ENCODE measurements at places on chromosomes 2 and 18.

DNA sequence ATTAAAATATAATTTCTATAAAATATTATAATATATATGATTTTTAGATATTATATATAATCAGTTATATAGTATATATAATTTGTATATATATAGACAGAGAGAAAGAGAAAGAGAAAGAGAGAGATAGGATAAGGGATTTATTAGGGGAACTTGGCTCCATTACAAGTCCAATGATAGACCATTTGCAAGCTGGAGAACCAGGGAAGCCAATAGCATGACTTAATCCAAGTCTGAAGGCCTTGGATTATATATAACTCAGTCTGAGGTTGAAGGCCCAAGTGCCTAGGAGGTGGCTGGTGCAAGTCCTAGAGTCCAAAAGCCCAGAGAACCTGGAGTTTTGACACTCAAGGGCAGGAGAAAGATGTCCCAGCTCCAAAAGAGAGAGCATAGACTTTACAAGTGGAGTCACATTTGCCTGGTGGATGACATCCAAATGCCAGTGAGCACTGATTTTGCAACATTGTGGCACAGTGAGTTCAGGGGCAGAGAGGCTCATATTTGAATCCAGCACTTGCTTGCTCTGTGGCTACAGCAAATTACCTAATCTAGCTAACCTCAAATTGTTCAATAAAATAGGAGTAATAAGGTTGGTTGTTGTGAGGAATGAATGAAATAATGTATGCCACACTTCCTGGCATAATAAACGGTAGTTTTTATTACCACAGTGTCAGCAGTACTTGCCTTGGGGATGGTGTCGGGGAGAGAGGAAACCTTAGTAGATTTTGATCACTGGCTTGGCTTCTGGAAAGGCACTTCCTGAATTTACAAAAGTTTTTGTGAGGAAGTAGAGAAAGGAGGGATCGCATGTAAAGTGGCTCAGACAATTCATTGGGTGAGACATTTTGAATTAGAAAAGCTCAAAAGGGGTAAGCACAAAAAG lies 69.6 kb upstream of the CD28 start:
- DNase-seq, result no peak

- DNase-seq, result no peak
Observed at GRCh38 chr2:122112216-122113005, 357.0 kb downstream of the TSN start.

- no peak for DNase-seq
Observed at GRCh38 chr2:217792626-217793527, 209.9 kb downstream of the TNS1 start.

- DNase-seq, result no peak
Observed at GRCh38 chr18:40011201-40011600, 1943.8 kb upstream of the PIK3C3 start.

GRCh38 chr2:239519089-239519920 lies 118.5 kb upstream of the HDAC4 start:
- no peak for DNase-seq

GRCh38 chr2:100747996-100748615 lies 71.8 kb upstream of the NPAS2 start:
- no peak for DNase-seq

DNA sequence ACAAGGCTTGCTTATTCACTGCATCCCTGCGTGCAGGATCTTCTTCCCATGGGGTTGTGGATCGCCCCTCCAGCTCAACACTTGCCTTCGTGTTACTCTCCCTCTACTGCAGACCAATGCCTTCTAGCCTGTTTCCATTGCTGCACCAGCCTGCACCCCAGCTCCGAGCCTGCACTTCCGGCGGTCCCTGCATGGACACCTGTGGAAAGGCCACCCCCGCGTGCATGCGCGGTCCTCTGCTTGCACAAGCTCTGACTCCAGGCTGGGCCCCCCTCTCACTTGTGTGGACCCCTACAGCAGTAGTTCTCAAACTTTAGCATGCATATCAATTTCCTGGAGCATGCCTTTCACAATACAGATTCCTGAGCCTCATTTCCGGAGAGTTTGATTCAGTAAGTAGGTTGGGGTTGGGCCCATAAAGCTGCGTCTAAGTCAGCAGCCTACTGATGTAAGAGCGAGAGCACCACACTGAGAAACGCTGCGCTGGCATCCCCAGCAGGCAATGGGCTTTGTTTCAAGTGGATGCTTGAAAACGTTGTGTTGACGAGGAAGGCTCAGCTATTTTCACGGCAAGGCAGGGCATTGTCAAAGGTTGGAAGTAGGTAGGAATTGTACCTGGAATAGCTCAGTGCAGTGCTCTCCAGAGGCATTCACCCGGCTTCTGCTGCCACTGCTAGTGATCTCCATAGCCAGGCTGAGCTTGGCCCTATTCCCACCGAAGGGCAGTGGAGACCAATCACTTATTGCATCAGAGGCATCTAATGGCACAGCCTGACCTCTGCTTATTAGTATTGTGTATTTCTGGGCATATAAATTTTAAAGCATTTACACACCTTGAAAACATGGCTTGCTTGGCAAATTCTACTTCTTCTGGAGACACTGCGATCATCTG lies 32.6 kb downstream of the CREG2 start:
- no peak for DNase-seq

DNA sequence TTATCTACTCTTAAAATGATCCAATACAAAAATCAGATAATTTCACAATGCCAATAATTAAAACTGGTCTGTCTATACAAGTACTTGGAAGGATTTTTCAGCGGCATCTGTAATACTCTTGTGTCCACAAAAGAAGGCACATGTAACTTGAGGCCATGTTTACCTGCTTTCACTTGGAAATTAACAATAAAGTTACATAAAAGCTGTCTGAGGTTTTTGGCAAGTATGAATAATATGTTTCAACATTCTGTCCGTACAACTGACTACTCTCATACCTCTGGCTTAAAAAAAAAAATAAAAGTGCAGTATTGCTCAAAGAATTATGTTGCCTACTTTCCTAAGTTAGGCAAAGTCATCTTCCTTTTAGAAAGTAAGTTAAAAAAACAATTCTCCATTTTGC lies 253.6 kb downstream of the NBAS start:
- DNase-seq, result no peak

GRCh38 chr2:54655046-54655809 lies 68.2 kb upstream of the EML6 start:
- no peak for DNase-seq

- DNase-seq, result no peak
Observed at GRCh38 chr2:37306024-37306423, 18.6 kb downstream of the PRKD3 start.

- no peak for DNase-seq
Observed at GRCh38 chr2:238863749-238864206, 15.9 kb downstream of the TWIST2 start.

GRCh38 chr2:218642786-218643185 lies 16.6 kb downstream of the ZNF142 start:
- no peak for DNase-seq

- no peak for DNase-seq
Observed at GRCh38 chr2:98917031-98917471, 19.0 kb downstream of the CRACDL start.

DNA sequence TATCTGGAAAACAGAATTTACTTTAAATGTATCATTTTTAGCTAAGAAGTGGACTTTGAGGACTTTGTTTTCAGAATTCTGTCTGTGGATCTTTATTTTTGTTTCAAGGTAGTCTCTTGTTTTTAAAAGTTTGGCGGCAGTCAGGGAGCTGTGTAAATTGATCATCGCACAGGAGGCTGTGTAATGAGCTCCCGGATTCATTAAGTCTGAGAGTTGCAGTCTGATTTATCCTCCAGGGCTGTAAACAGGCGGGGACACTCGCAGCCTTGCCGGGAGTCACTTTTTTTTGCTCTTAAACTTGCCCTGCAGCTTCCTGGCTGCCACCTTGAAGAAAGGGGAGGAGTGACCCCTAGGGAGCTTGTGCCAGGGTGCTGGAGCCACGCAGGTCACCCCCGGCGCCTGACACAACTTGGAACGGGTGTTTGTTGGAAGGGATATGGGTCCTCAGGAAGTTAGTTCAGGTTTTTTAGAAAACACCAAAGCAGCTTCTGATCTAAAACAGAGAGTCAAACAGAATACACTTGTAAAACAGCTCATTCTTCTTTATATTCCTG lies 76.2 kb downstream of the DCDC2C start:
- DNase-seq, result no peak

GRCh38 chr2:128724972-128725371 lies 406.3 kb upstream of the HS6ST1 start:
- no peak for DNase-seq

- no peak for DNase-seq
Observed at GRCh38 chr2:7887441-7887840, 794.4 kb upstream of the ID2 start.

DNA sequence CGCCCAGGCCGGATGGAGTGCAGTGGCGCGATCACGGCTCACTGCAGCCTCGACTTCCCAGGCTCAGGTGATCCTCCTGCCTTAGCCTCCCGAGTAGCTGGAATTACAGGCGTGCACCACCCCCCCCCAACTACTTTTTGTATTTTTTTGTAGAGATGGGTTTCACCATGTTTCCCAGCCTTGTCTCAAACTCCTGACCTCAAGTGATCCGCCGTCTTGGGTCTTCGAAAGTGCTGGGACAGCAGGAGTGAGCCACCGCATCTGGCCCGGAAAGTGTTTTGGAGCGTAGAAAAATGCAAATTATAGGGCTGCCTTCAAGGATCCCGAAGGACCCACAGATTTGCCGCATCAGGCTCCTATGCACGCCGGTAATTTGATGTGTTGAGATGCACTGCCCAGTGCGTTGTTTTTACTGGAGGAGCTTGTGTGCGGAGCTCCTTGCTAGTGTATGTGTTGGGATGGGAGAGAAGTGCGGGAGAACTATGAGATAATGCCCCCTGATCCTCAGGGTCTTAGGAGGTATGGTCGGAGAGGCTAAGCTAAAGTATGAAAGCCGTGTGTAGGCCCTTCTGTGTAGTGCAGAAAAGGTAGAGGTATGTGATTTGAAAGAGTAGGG lies 1.2 kb upstream of the CLASP1 start:
- no peak for DNase-seq

DNA sequence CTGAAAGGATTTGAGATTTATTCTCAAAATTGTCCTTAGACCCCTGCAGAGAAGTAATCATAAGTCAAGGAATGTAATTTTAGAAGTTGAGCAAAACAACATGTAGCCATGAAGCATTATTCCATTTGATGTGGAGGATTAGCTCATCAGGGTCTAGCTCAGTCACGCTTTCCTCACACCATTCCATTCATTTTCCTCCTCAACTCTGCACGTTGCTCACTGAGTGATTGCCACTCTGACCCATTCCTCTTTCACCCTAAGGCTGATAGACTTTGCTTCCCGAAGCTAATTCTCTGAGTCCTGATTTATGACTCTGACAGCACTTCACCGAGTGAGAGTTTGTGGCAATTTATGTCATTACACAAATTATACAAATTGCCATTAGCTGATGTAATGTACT lies 820.6 kb upstream of the PIK3C3 start:
- no peak for DNase-seq

- no peak for DNase-seq
Observed at GRCh38 chr2:26745609-26746327, 18.3 kb upstream of the SLC35F6 start.

DNA sequence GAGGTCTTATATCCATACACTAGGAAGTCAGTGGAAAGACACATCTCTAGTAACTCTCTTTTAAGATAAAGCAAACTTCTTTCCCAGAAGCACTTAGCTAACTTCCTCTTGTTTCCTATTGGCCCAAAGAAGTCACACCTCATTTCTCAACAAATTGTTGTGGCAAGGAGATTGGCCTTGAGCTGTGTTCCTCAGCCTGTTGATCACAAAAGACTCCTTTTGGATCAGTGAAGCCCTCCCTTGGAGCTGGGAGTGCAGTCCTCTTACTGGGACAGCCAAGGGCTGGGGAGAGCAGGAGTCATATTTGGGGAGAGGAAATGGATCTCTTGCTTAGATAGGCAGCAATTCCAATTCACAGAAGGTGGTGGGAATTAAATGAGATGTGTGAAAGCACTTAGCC lies 51.2 kb upstream of the DAPL1 start:
- DNase-seq, result no peak

DNA sequence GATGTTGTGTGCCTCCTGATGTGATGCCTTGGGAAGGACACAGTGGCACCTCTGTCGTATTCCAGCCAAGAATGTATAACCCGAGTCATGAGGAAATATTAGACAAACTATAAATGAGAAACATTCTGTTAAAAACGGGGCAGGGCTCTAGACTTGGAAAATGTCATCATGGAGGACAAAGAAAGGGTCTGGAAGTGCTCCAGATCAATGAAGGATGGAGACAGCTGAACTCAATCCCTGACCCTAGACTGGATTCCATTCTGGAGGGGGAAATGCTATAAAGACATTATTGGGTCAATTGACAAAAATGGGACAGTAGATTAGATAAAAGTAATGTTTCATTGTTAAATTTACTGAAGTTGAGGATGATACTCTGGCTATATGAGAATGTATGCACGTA lies 92.1 kb downstream of the SLC4A3 start:
- no peak for DNase-seq

- DNase-seq, result no peak
Observed at GRCh38 chr2:54503192-54503591, 47.1 kb downstream of the SPTBN1 start.

DNA sequence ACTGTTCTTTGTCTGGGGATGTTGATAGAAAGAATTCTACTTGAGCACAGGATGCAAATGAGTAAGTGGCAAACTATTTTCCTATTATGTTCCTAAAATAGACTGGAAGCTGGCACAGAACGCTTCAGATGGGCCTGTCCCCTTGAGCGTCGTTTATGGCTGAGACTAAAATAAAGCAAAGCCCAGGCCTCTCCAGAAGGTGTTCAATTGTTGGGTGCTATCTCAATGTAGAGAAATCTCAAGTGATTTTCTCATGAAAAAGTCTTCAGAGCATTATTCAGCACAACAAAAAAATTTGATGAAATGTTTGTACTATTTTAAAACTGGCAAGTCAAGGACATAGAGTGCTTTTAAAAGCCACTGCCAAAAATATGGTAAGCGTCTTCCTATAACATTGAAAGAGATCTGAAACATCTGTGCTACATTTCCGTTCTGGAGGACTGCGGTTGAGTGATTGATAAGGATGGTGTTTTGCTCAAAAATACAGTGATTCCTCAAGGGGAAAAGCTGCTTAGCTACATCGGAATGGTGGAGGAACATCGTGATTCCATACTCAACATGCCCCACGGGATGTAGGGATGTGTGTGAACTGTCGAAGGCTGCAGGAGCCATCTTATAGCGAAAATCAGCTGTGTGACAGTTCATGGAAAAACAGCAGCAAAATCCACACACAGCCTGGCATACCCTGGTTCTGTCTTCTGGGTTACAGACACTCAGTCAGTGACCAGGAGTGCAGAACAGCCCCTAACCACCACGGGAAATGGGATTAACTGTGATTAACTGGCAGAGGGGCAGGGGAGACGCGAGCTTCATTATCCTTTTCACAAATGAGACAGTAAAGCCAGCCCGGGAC lies 10.4 kb upstream of the LRRFIP1 start:
- no peak for DNase-seq

- DNase-seq, result no peak
Observed at GRCh38 chr2:184859187-184859586, 260.9 kb downstream of the ZNF804A start.

GRCh38 chr2:102401865-102402264 lies 21.1 kb upstream of the IL18RAP start:
- no peak for DNase-seq
